ENCODE measurements at places on chromosomes 2 and 18. TPM values are rescaled to one million over a fixed set of nuclear protein-coding genes. Genes with fewer than 3 reads are reported as not detected.

DNA sequence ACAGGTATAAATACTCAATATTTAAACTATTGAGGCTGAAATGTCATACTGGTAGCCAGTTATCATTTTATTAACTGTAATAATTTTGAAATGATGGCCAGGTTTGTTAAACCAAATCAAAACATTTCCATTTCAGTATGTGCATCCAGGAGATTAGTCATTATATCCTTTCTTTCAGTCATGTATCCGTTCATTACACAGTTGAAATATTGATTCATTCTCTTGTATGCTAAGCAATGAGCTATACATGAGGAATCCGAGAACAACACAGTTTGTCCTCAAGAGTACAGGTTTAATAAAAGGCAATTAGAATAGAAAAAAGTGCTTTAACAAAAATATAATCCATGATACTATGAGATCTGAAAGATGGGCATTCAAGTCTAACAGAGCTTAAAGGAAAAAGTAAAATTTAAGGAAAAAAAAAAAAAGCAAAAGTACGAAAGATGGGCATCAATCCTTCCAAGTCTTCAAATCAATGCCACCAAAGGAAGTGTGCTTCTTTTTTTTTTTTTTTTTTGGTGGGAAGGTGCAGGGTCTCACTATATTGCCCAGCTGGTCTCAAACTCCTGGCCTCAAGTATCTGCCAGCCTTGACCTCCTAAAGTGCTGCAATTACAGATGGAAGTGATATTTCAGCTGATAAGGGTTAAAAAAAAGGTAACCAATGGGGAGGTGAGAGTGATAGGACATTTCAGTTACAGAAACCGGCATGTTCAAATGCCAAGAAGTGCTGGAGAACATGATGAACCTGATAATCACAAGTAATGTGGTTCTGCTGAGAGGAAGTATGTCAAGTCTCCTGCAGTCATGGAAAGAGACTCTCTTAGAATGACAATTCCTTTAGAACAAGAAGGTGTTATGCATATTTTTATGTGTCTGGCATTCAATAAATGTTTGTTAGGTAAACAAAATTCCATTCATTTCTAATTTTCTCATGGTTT lies 35.8 kb downstream of the PUM2 start:
- H3K4me3 ChIP-seq: no peak overlapping the region
- DNase-seq: no peak
- H3K27me3 ChIP-seq: no peaks in the 10 kb centered on the region
- H3K4me1 ChIP-seq: peaks cover 32% of the 10 kb centered on the region
- H3K36me3 ChIP-seq: peaks cover 35% of the 10 kb centered on the region

Gene NGEF
- not detected for total RNA-seq

Gene GPAT2
- 41.8 TPM for total RNA-seq

Gene XDH
- total RNA-seq: not detected

Gene SLC30A3
- 0.22 TPM for total RNA-seq
